ENCODE measurements at places on chromosomes 5 and 9.

- peak; percentile 31 for DNase-seq
These were observed 66.0 kb upstream of the CAMK4 start for GRCh38 chr5:111158105-111158744.

- no peak for DNase-seq
These were observed 50.8 kb upstream of the FOXE1 start for GRCh38 chr9:97802276-97802675.

- DNase-seq, result no peak
These were observed 168.7 kb downstream of the ENC1 start for GRCh38 chr5:74471875-74472274.

- DNase-seq, result no peak
These were observed 21.3 kb upstream of the KCNIP1 start for GRCh38 chr5:170482511-170482910.

- no peak for DNase-seq
These were observed 3.5 kb upstream of the SPTAN1 start for GRCh38 chr9:128548876-128549275.

GRCh38 chr5:32020946-32021345 is 153.2 kb downstream of the GOLPH3 start:
- DNase-seq, result no peak

DNA sequence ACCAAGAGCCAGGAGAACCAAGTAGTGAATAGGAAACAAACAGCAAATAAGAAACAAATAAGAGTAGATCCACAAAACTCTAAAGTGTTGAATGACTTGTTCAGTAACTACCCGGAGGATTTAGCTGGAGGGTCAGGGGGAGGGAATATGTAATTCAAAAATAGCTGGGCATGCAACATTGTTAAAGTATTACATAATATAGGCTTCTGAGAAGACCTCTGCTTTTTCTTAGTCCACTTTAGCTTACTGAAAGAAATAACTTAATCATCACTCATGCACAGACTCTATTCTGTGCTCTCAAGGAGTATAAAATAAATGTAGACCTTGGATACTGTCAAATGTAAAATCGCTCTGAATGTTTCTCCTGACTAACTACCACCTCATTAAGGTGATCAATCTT is 183.2 kb upstream of the POU5F2 start:
- no peak for DNase-seq

- DNase-seq, result no peak
These were observed 13.1 kb downstream of the PALM2AKAP2 start for GRCh38 chr9:109792951-109793546.

DNA sequence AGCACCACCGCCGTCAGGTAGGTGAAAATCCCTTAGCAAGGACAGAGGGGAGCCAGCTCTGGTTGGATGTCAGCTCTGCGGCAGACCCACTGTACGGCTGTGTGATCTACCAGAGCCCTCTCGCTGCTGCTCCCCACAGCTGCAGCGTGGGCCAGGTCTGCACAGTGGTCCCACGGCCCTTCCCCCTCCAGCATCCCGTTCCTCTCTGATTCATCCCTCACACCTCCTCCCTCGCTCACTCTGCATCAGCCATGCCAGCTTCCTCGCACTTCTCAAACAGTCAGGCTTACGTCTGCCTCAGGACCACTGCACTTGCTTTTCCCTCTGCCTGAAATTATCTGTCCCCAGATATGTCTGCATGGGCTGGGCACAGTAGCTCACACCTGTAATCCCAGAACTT is 26.6 kb upstream of the CFAP157 start:
- DNase-seq, result no peak

DNA sequence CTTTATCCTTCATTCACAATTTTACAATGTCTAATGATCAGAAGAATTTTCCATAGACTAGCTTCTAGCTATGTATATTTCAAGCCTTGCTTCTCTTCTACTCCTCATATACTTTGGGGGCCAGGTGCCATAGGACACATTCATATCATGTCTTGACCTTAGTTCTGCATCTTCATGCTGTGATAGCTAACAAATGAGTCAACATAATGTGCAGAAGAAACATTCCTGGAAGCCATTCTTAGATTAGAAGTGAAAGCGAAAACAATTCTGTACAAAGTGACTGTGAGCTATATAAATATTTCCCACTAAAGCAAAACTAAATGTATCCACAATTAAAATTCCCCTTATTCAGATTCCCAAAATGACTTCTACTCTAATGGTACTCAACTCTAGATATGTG is 320.2 kb upstream of the NREP start:
- DNase-seq, result no peak

DNA sequence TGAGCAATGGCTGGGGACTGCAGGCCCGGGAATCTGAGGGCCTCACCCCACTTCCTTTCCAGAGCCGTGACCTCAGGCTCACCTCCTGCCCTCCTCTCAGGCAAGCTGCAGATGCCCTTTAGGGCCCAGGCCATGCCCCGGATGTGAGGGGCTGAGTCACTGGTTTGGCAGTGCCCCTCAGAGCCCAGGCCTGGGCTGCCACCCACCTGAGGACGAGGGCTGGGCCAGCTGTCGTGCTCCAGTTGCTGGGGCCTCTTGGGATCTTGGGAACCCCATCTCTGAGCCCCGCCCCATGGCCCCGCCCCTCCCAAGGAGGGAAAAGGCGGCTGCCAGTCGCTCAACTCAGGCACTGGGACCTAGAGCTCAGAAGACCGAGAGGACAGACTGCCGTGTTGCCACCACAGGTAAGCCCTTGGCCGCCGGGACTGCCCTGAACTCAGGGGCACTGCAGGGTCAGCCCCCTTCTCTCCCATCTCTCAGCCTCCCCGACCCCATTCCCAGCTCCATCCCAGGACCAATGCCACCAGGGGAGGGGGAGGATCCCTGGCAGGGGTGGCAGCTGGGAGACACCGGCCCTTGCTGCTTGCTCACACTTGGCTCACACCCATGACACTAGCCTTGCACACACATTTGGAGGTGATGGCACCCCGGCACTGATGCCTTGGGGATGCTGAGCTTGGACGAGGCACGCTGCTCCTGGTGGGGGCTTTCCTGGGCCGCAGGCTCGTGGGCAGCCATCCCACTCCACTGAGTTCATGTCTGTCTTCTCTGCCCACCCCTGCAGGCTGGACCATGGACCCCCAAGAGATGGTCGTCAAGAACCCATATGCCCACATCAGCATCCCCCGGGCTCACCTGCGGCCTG is at the start of gene CYSRT1:
CYSRT1 (plus strand) TSS at position 345 of the 865 bp plus-strand sequence; CDS start at position 793, 448 bp downstream.
- DNase-seq, result no peak

DNA sequence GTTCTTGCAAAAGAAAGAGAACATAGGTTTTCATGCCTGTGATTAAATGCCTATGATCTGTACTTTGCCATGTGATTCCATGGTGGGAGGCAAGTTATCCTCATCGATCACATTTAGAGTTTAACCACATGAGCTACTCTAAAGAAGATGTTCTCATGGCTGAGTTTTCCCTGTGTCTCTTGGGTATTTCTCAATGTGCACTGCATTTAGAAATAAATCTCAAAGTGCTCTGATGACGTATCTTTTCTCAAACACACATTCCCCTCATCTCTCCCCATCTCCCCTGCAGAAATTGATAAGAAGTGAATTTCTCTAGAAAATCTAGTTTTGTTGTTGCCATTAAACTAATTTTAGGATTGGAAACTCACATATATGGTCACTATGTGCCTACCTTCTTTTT is 282.2 kb downstream of the SEMA5A start:
- no peak for DNase-seq

DNA sequence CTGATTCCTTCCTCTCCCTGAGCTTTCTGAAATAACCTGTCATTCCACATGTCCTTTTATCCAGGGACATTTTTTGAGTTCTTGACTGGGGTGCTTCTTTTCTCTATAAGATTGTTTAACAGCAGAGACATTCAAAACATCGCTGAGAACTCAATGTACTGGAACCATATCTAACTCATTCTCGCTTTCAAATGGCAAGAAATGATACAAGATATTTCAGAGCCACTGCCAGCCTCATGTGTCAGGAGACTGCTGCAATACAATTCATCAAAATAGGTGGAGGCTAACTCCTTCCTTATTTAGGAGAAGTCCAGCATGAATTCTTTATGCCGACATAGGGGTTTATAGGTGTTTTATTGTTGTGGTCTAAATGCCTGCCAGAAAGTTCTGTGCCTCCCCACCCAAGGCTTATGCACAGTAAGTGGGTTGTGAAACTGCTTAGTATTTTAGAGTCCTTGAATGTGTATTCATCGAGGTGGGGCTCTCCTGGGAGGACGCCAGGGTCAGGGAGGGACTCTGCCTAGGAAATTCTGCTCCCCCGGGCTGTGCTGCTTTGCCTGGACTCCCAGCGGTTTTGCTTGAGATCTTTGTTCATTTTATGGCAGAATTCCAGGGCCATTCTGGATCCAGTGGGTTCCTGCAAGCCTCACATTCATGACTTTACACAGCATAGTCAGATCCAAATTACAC is 53.9 kb downstream of the ZNF474 start:
- no peak for DNase-seq

All from NCI-H510A treated with DMSO at 0.1 percent for 48 hours (cell line).